Activated CD8-positive, alpha-beta memory T cell treated with anti-CD3 and anti-CD28 coated beads, Interleukin-2, amount 50 U/mL, for 4 hours (primary cell): ENCODE measurements at places on chromosomes 5 and 9.

GRCh38 chr9:114002986-114003350 is 75.1 kb downstream of the AMBP start:
- no peak for DNase-seq

DNA sequence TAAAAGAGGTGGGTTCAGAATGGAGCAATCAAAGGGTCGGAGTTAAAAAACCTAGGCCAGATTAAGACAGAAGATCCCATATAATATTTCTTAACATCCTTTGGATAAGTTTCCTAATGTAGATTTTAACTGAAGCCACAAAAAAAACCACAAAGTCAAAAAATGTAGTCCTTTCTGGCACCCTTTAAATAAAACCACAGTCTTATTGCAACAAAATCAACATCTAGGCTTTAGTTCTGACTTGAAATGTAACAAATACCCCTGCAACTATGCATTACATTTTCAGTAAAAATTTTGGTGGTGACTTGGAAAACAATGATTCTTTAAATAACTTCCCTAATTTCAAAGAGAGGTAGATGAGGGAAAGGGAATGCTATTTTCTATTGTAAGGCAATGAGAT is 109.2 kb downstream of the PSAT1 start:
- DNase-seq: no peak

DNA sequence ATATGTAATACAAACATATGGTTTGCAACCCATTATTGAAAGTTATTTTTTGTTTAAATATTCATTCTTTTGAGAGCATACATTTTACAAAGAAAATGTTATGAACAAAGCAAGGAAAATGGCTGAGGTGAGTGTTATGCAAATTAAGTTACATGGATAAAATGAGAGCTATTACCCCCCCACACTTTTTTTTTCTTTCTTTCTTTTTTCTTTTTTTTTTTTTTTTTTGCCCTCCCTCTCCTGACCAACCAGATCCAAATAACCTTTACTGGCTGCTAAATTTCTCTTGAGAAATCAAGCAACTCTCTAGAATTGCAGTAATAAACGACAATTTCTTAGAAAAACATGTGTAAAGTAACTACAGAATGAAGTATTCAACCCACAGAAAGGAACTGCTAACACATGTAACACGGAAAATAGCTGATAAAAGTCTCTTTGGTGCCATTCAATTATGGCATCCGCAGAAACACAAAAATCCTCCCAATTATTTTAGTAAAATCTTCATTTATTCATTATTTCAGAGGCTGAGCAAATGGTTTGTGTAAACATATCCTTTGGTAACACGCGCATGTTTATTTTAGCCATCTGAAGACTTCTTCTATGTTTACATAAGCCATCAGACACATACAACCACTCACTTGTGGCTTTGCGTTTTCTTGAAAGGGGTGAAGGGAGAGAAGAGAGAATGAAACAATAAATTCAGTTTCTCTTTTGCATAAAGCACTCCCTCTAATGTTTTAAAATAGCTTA is 216.1 kb downstream of the NFIB start:
- no peak for DNase-seq

GRCh38 chr9:72154468-72155285 is 5.4 kb downstream of the GDA start:
- DNase-seq: no peak

DNA sequence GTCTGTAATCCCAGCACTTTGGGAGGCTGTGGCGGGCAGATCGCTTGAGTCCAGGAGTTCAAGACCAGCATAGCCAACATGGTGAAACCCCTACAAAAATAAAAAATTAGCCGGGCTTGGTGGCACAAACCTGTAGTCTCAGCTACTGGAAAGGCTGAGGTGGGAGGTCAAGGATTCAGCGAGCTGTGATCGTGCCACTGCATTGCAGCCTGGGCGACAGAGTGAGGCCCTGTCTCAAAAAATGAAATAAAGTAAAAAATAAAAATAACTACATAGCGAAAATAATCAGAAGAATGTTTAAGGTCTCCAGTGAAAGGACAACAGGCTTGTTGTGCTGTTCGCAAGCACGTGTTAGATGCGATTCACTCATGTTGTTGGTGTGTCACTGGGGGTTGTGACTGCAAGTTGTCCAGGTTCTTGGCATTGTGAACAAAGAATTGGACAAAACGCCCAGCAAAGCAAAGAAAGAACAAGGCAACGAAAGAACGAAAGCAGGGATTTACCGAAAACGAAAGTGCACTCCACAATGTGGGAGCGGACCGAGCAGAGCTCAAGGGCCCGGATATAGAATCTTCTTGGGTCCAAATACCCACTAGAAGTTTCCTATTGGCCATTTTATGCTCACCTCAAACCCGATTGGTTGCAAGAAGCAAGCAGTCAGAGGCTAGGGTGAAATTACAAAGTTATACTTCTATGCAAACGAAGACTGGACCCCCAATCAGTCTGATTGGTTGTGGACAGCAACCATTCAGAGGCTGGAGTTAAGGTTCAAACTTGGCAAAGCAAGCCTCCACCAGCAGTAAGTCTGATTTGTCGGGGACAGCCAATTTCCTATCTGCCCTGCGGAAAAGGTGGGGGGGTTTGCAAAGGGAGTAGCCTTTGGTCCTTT is 844 bp upstream of the MCCC2 start:
- DNase-seq: no peak

GRCh38 chr5:345404-346195 is 24.1 kb downstream of the AHRR start:
- DNase-seq: no peak
